ENCODE measurements at places on chromosomes 4 and X.
A peak's percentile ranks its signal among the peaks of the same experiment; 100 is the strongest.

GRCh38 chr4:78483811-78484210 lies 67.8 kb upstream of the ANXA3 start:
- DNase-seq = peak; percentile 37

GRCh38 chrX:22922961-22923360 lies 76.8 kb upstream of the DDX53 start:
- DNase-seq = no peak

GRCh38 chrX:153657161-153657560 lies 10.2 kb downstream of the DUSP9 start:
- no peak for DNase-seq

DNA sequence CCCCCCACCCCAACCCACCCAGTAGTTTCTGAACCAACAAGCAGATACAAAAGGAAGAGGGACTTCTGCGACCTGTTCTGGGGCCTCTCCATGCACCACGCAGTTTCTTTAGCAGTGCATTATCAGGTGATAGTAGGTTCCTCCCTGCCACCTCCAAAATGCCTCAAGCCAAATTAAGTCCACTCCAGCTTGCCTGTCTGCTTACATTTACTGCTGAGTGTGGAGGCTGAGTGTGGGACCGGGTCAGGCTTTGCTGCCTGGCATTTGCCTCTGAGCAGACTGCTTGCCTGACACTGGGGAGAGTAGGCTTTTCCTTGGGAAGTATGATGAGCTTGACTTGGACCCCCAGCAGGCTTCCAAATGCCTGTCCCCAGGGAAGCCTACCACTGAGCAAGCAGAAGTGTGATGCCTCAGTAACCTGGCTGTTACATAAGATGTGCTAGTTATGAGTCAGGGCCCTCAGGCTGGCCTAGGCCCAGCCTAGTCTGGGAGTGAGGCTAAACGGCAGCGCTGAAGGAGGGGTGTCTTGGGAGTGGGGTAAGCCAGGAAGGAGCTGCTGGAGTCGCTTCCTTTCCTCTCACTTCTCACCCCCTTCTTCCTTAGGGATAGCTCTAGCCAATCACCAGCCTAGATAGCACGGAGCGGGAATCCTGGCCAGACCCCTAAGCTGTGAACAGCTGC lies 9.0 kb downstream of the TSC22D3 start:
- no peak for DNase-seq

- no peak for DNase-seq
These were observed 389.7 kb downstream of the GPM6A start for GRCh38 chr4:175422331-175422730.

- no peak for DNase-seq
These were observed 35.9 kb downstream of the SUPT20HL1 start for GRCh38 chrX:24396236-24396930.

GRCh38 chrX:10666102-10666501 lies 45.7 kb upstream of the MID1 start:
- no peak for DNase-seq

DNA sequence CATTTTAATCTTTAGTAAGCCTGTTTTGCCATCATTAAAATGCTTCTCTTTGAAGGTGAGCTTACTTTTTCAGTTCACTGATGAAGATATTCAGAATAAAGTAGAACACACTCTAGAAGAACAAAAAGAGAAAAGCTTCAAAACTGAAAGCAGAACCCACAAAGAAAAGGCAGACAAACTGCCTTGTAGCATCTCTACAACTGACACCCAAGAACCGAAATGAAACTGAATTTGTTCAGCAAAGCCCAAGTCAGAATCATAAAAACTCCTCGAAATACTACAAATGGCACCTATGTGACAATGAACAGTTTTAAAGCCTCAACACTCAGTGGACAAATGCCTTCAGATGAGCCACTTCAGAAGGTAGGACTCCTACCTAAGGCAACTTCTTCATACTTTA lies 83.6 kb downstream of the MAML3 start:
- no peak for DNase-seq

GRCh38 chrX:14618177-14618965 lies 89.0 kb downstream of the GLRA2 start:
- no peak for DNase-seq

DNA sequence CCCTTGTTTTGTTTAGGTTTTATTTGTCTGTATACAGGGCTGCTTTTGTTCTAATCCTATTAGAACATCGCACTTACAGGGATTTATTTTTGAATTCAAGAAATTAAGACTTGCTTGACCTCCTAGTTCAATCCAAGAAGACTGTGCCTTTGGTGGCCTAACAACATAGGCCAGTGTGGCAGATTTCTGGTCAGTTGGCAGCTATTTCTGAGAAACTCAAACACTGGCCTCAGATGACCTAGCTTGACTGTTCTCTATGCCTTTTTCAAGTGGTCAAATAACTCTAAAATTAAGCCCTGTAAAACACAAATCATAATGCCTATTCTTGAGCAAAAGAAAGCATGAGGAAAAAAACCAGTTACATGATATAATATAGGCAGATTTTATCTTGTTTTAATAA lies 89.3 kb upstream of the GPR34 start:
- no peak for DNase-seq

GRCh38 chr4:5043579-5043978 lies 7.7 kb upstream of the STK32B start:
- no peak for DNase-seq

GRCh38 chrX:1841746-1842145 lies 226.9 kb downstream of the ASMT start:
- DNase-seq = no peak

DNA sequence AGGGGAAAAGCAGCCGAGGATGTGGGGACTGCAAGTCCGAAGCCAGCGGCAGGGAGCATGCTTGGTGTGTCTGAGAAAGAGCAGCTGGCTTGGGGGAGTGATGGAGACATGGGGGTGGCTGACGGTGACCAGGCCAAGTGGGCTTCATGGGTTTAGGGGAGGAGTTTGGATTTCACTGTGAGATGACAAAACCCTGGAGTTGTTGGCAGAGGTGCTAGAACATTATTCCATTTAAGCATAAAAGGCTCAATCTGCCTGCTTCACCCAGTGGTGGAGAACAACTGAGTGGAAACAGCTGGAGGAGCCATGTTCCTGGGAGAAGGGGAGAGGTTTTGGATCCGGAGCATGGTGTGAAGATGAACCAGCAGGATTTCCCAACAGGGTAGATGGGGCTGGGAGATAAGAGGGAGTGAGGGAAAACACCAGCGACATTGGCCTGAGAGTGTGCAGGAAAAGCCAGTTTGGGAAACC lies 318.0 kb upstream of the TAPT1 start:
- no peak for DNase-seq

- no peak for DNase-seq
These were observed 76.5 kb upstream of the SMARCAD1 start for GRCh38 chr4:94131212-94131611.

DNA sequence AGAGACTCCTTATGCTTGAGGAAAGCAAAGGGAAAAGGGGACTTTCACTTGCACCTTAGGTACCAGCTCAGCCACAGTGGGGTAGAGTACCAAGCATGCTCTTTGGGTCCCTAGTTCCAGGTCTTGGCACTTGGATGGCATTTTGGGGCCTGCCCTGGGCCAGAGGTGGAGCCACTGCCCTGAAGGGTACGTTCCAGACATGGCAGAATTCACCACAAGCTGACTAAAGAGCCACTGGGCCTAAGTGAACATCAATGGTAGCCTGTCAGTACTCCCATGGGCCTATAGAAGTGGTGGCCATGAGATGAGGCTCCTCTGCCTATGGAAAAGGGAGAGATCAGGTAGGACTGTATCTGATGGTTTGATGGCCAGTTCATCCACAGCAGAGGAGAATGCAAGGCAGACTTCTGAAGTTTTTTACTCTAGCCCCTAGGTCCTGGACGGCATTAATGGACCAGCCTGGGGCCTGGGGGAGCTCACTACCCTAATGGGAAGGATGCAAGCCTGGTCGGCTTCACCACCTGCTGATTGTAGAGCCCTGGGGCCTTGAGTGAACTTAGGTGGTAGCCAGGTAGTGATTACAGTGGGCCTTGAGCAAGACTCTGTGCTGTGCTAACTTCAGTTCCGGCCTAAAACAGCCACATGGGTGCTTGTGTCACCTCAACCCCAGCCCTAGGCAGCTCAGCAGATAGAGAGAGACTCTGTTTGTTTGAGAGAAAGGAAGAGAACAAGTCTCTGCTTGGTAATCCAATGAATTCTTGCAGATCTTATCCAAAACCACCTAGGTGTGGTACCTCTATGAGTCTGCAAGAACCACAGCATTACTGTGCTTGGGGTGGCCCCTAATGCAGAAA lies 19.8 kb upstream of the HSFX4 start:
- DNase-seq = no peak

DNA sequence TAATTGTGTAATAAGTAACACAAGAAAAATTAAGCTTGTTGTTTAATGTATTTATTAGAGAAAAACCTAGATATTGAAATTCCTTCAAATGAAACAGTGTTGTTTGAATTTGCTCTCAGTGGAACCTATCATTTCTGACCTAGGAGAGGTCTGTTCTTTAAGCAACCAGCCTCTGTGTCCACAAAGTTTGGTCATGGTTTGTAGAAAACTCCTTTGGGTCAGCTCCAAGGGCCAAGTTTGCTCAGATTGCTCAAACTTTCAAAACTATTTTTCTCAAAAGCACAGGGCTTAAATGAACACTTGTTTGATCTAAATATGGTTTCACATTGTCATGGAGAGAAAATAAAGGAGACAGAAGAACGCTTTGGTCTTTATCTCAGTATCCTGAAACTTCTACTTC lies 29.6 kb upstream of the RPL34 start:
- no peak for DNase-seq

- DNase-seq = no peak
These were observed 7.4 kb downstream of the FGF13 start for GRCh38 chrX:138704101-138704500.

DNA sequence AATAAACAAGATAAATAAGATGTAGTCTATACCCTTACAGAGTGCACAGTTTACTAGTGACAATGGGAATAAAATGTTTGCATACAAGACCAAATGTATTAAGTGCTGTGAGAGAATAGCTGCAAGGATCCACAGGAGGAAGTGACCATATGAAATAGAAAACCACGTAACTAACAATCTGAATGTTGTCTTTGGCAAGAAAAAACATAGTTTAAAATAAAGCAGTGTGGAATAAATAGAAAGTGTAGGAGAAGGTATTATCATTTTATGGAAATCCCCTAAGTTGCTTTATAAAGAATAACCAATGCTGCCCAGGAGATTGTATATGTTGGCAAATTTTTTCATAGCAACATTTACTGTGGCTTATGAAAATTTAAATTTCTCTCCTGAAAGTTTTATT lies 116.1 kb downstream of the PCDH7 start:
- no peak for DNase-seq

DNA sequence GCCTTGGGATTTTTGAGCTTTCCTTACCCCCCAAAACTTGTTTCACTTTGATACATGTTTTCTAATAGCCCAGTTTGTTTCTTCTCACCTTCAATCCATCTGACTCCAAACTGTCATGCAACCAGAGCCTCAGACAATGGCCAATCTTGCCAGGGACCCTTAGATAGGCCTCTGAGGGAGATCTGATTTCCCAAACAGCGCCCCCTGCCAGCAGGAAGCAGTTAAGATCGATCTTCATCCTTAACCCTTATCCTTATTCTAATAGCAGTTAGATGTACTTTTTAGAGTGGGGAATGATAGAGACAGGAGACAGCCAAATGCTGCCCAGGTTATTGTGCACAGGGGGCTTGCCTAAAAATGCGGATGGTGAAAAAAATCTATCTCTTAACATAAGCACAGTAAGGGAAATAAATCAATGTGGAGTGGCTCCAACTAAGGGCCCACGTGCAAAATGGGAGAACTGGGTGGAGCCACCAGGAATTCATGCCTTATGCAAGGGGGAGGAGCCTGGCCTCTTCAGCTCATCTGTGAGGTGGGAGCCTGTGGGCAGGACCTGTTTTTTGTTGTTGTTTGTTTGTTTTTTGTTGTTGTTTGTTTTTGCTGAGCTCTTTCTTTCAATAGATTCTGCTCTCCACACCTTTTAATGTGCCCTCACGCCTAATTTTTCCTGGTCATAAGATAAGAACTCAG lies 833.6 kb upstream of the AGA start:
- DNase-seq = no peak

DNA sequence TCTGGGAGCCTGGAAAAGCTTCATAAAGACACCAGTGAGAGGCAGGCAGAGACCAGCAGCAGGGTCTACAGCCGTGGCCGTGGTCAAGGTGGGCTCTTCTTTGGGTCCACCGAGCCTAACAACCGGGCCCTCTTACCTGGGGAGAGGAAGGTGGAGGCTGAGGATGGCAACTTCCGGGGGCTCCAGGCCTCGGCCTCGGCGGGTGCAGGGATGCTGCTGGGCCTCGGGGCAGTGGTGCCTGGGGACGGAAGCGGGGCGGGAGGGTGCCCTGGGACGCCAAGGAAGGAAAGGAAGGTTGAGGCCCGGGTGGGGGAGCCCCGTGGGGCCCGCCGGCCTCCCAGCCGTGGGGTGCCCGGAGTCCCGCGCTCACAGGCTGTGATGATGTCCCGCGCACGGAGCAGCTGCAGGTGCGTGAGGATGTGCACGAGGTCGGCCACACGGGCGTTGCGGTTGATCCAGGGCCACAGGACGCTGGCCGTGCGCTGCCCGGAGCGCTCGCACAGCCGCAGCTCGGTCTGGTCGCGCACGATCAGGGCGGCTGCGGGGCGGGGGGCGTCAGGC lies 561 bp downstream of the IRAK1 start:
- DNase-seq = no peak

GRCh38 chrX:13579661-13580060 lies 10.3 kb downstream of the EGFL6 start:
- DNase-seq = no peak

DNA sequence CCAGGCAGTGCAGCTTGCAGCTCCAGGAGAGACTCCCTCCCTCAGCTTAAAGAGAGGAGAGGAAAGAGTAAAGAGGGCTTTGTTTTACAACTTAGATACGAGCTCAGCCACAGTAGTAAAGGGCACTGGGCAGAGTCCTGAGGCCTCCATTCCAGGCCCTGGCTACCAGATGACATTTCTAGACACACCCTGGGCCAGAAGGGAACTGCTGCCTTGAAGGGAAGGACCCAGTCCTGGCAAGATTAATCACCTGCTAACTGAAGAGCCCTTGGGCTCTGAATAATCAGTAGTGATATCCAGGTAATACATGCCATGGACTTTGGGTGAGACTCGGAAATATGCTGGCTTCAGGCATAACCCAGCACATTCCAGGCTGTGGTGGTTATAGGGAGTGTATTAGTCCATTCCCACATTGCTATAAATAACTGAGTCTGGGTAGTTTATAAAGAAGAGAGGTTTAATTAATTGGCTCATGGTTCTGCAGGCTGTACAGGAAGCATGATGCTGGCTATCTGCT lies 15.3 kb upstream of the SLC16A2 start:
- no peak for DNase-seq

- DNase-seq = peak; percentile 39
These were observed 920 bp downstream of the SETD7 start for GRCh38 chr4:139554893-139555704.

GRCh38 chr4:152278172-152278504 lies 257.8 kb downstream of the FBXW7 start:
- no peak for DNase-seq

- DNase-seq = no peak
These were observed 1017.5 kb upstream of the TENM3 start for GRCh38 chr4:181225616-181226261.

GRCh38 chr4:40587351-40587750 lies 42.3 kb downstream of the RBM47 start:
- DNase-seq = no peak

Measured in hematopoietic multipotent progenitor cell treated with erythropoietin and hydrocortisone succinate and interleukin-3 and kit ligand, for 8 days (in vitro differentiated cells).